Fibroblast of mammary gland (primary cell): ENCODE measurements at places on chromosomes 11 and 22.

GRCh38 chr11:61897387-61898246 lies 6.3 kb upstream of the FADS3 start:
- DNase-seq: peak; percentile 60

DNA sequence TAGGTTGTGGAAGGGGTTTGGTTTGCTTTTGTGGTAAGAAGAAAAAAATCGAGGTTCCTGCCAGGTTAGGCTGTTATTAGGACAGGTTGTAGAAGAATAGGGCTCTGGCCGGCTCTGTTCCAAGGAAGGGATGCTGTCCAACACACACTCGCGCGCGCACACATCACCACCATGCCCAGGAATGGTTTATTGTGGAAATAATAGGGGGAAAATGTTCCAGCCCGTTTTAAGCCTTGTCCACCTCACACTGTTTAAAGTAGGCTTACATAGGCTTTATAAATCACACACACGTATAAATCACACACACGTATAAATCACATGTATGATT lies 1.2 kb upstream of the ARHGAP20 start:
- no peak for DNase-seq

DNA sequence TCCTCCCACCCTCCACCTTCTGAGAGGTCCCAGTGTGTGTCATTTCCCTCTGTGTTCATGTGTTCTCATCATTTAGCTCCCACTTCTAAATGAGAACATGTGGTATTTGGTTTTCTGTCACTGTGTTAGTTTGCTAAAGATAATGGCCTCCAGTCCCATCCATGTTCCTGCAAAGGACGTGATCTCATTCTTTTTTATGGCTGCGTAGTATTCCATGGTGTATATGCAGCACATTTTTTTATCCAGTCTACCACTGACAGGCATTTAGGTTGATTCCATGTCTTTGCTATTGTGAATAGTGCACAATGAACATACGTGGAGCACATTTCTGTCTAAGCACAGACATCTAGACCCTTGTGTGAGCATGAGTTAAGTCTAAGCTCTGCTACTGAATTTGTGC lies 5.7 kb downstream of the CD3E start:
- no peak for DNase-seq

DNA sequence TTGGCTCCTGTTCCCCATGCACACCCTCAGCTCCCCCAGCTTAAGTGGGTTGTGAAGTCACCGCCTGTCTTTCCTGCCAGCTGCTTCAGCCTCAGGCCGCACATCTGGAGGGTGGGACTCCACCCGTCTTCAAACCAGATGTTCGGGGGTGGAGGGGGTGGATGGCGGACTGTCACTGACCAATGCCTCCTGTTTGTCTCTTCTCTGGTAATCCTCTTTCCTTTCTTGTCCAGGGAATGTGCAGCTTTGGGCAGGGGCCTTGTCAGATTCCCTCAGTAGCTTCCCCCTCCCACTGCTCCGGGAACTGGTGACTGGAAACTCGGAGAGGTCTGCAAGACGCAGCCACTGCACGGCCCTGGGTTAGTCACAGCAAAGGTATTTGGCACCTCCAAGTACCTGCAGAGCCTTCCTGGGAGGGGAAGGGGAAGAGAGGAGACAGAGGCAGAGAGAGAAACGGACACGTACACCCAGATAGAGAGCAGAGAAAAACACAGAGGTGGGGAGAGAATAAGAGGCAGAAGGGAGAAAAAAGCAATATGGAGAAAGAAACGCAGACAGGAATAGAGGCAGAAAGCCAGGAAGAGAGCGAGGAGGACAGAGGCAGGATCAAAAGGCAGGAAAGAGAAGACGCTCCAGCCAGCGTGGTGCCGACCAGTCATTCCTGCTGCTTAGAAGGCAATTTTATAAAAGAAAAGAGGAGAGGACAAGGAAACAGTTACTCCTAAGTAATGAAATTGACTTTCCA lies 56.1 kb upstream of the TIMP3 start:
- peak; percentile 82 for DNase-seq

GRCh38 chr11:28701760-28702449 lies 593.7 kb downstream of the METTL15 start:
- no peak for DNase-seq

GRCh38 chr11:28107191-28107749 lies 686 bp downstream of the KIF18A start:
- DNase-seq: peak; percentile 31

GRCh38 chr11:13261591-13262061 lies 16.0 kb upstream of the BMAL1 start:
- DNase-seq: peak; percentile 93

DNA sequence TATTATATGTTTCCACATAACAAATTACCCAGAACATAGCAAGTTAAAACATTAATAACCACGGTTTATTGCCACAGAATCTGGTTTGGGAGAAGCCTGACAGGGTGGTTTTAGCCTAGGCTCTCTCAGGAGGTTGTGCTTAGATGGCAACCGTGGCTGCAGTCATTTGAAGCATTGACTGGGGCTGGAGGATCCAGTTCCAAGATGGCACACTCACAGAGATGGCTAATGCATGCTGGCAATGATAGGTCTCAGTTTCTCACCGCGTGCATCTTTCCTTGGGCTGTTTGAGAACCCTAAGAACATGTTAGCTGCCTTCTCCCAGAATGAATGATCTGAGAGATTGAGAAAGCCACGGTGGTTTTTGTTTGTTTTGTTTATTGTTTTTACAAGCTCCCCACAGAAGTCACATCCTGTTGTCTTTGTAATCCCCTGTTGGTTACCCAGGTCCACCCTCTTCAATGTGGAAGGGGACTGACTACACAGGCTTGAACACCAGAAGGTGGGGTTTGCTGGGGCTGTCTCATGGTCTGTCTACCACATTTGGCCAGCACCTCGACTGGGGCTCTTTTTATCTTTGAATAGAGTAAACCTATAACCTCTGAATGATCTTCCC lies 36.6 kb upstream of the GRAMD1B start:
- DNase-seq: no peak

GRCh38 chr11:120121914-120122473 lies 15.9 kb downstream of the TRIM29 start:
- DNase-seq: no peak

- no peak for DNase-seq
Measured at GRCh38 chr22:37910890-37911672, 5.0 kb downstream of the MICALL1 start.
